H1 (cell line): ENCODE measurements at places on chromosomes 11 and 22.

DNA sequence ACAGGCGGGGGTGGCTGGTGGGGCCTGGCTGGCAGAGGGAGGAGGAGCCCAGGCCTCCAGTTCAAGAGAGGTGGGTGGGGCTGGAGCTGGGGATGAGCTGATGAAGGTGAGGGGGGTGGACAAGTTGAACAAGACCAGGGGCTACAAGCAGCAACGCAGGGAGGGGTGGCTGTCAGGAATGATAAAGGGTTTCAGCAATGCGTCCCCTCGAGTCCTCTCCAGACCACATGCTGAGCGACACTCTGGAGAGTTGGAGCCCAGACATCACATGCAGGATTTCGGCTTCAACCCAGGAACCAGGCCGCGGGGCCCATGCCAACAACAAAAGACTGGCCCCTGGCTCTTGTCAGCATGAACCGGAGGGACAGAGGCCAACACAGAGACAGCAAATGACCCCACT is 480.3 kb downstream of the BRD1 start:
- no peak for DNase-seq

GRCh38 chr11:114073007-114073827 is 13.7 kb downstream of the ZBTB16 start:
- no peak for DNase-seq

GRCh38 chr11:62338218-62338617 is 970 bp downstream of the ASRGL1 start:
- no peak for DNase-seq

DNA sequence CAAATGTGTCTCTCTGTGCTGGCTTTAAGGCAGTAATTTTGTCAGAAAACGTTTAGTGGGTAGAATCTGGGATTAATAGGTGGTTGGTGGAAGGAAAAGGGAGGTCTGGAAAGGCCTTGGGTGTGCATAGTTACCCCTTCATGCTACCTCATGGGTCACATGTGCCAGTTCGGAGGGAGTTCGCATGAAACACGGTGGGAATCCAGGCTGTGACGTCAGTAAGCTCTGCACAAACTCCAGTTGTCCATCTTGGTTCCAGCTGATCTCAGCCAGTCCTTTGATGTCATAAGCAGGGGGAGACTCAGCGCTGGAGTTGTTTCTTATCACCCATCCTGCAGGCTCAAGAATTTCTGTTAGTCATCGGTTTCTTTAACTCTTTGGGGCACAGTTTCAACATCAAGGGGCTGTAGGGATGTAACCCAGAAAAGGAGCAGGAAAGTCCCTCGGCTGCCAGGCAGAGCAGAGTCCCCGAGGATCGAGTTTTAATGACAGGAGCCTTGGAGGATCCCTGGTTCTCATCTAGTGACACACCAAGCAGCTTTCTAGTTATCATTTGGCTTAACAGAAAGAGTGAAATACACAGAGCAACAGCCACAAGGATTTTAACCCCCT is 28.9 kb downstream of the MOV10L1 start:
- DNase-seq: no peak

DNA sequence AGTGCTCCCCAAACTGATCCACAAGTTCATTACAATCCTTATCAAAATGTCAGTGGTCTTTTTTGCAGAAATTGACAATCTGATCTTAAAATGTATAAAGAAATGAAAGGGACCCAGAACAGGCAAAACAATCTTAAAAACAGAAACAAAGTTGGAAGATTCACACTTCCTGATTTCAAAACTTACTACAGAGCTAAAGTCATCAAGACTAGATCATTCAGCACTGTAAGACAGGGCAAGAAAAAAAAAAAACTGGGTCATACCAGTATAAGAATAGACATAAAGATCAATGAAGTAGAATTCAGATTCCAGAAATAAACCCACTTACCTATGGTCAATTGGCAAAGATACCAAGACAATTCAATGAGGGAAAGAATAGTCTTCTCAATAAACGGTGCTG is 4.5 kb upstream of the STK33 start:
- no peak for DNase-seq

- no peak for DNase-seq
Measured at GRCh38 chr11:105361651-105362050, 222.1 kb upstream of the CARD18 start.

DNA sequence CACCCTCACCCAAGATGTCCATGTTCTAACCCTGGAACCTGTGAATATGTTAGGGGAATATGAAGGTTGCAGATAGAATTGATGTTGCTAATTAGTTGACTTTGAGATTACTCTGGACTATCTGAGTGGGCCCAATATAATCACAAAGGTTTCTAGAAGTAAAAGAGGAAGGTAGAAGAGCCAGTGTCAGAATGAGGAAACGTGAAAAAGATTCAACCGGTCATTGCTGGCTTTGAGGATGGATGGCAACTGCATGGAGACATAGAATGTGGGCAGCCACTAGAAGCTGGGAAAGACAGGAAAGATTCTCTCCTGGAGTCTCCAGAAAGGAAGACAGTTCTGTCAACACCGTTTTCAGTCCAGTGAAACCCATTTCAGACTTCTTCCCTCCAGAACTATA is 86.6 kb downstream of the CLPB start:
- no peak for DNase-seq
